ENCODE measurements at places on chromosomes 4 and X.

GRCh38 chr4:15778289-15779241, at the start of gene CD38:
TSS of gene CD38 (plus strand) at chr4:15778328. CDS start at chr4:15778415, 87 bp downstream.
- DNase-seq = no peak

- DNase-seq = peak; percentile 14
These were observed 85.4 kb upstream of the GBA3 start for GRCh38 chr4:22607382-22607781.

- no peak for DNase-seq
These were observed 43.6 kb upstream of the UCP1 start for GRCh38 chr4:140612357-140612756.

DNA sequence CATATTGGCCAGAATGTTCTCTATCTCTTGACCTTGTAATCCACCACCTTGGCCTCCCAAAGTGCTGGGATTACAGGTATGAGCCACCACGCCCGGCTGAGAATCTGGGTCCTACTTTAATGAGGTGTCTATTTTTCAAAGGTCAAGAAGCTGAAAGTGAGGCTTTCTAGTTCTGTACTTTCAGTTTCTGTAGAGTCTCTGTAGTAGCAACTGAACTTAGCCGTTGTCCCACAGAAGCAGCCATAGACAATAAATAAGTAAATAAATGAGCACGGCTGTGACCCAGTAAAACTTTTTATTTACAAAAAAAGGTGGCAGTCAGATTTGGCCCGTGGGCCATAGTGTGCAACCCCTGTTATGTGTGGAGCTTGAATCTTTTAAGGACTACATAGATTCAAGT, 92.0 kb downstream of the FNIP2 start:
- DNase-seq = no peak

- no peak for DNase-seq
These were observed 1475.5 kb upstream of the AGA start for GRCh38 chr4:178917756-178918155.

DNA sequence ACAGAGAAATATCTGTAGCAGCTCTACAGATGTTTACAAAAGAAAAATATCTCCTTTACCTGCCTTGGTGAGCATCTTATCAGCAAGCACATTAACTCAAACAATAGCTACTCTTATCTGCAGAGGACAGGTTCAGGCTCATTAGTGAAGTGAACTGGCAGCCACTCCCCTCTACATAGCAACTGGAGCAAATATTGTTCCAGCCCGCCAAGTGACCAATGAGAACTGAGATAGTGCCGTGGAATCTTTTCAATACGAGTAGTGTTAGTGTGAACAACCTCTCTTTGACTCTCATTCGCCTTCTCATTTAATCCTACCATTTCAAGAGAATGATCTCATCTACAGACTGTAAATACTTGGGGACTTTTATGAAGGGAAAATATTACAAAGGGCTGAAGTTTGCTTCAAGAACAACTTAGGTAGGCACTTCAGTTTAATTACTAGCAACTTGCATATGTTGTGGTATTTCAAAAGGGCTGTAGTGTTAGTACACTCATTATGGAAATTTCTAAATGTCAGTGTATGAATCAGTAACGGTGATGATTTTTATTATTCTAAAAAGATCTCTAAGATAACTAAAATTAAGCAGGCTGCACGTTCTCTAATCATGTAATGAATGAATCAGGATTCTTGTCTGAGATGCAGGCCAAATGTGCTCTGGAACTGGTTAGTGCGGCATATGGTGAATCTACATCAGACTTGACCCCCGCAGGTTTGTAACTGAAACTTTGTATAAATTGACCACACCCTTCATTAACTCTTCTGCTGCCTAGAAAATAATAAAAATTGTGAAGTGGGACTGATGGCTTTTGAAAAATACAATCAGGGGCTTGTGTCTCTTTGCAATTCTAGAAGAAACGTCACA, 72.4 kb downstream of the PALLD start:
- DNase-seq = peak; percentile 54

DNA sequence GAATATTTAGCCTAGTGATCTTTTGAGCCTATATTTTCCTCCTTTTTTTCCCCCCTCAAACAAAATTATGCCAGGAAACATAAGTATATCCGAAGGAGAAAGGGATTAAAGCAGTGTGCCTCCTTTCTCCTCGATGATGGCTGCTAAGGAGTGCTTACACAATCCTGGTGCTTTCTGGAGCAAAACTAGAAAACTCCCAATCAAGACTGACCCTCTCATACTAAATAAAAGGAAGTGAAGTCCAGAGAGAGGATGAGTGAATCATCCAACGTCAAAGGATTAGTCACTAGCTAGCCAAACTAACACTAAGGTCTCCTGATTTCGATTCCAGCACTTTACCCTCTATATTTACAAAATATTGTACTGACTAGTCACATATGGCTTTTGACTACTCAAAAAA, 146.8 kb downstream of the PPP3CA start:
- peak; percentile 80 for DNase-seq

DNA sequence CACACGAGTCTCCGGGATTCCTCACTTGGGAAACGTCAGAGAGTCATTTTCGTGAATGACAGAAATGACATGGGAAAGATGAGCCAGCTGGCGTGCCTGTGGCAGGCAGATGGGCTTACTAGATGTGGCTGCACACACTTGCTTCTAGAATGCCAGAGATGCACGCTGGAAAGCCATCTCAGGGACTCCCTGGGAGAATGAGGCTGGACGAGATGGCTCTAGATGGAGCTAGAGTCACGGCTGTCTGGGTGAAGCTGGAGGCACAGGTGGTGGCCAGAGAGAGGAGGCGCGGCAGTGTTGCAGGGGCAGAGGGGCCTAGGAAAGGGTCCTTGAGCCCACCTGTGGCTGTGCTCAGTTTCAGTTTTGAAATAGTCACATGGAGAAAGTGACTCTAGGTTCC, 26.0 kb downstream of the TKTL1 start:
- no peak for DNase-seq

- no peak for DNase-seq
These were observed 108.2 kb downstream of the NSUN7 start for GRCh38 chr4:40857956-40858355.

Data from fibroblast of skin of abdomen (primary cell).